Hematopoietic multipotent progenitor cell treated with erythropoietin and hydrocortisone succinate and interleukin-3 and kit ligand, for 17 days (in vitro differentiated cells): ENCODE measurements at places on chromosomes 13 and 19.

- DNase-seq = no peak
Measured at GRCh38 chr13:102680842-102681740, 13.8 kb downstream of the METTL21C start.

DNA sequence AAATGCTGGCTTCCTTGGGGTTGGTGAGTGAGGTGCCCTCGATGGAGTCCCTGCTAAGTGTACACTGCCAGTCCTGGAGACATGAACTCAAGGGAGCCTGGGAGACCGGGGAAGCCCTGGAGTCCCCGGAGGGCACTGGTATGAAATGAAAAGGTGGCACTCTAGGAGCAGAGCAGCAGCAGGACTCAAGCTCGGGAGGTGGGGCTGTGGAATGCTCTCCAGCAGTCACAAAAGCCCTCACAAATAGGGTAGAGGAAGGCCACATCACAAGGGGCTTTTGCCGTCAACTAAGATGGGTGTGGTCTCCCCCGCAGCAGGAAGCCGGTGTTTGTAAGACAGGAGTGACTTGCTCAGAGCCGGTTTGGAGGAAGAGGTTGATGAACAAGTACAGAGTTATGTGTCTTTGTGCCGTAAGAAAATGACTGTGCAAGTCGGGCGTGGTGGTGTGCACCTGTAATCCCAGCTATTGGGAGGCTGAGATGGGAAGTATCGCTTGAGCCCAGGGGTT, 19.3 kb downstream of the CCNE1 start:
- DNase-seq = no peak

GRCh38 chr13:37576601-37577000, 22.0 kb downstream of the POSTN start:
- DNase-seq = no peak

GRCh38 chr19:401866-402511, 7.0 kb downstream of the C2CD4C start:
- DNase-seq = no peak

DNA sequence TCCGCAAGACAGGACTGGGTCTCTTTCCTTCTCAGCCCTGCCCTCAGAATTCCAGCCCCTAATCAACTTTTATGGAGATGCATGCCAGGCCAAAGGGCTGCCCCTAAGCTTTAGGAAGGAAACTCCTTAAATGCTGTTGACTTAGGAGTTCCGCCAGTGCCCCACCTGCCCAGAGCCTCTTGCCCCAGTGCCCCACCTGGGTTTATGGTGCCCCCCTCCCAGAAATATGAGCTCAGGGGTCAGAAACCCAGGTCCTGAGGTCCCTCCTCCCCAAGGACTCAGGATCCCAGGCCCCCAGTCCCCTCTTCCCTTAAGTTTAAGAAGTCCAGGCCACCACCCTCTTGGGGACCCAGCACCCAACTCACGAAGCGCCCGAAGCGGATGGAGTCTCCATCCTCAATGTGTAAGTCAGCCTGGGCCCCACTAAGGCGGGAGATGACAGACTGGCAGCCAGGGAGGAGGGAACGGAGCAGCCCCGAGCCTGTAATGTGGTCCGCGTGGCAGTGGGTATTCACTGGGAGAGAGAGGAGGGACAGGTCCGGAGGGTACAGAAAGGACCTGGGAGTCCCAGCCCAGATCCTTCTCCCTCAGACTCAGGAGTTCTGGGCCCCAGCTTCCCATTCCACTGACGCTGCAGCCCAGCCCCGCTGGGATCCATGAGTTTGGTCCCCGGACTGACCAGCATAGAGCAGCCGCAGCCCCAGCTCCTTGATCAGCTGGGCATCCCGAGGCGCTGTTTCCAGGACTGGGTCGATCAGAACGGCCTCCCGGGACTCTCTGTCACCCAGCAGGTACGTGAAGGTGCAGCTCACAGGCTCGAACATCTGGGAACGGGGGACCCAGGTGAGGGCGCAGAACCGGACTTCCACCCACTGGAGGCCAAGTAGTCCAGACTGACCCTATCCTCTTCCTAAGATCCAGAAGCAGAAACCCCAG, 897 bp downstream of the ETHE1 start:
- no peak for DNase-seq

- DNase-seq = no peak
Measured at GRCh38 chr13:39602614-39603366, at the start of gene LHFPL6. Gene LHFPL6, minus strand, starts transcription at chr13:39603193.

DNA sequence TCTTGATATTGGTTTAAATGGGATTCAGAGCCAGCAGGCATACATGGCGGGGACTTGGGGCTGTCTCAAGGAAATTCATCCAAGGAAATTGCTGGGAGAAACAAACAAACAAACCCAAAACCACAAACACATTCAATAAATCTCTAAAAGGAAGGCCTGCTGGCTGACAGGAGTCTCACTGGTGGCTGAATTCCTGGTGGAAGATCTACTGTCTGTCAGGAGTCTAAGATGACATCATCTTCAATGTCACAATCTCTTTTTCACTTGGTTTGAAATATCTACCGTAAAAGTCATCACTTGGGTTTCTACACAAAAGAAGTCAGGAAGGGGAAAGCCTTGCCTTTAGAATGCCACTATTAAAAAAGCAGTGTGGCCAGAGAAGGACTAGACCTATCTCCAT, 87.9 kb downstream of the KLF5 start:
- no peak for DNase-seq

DNA sequence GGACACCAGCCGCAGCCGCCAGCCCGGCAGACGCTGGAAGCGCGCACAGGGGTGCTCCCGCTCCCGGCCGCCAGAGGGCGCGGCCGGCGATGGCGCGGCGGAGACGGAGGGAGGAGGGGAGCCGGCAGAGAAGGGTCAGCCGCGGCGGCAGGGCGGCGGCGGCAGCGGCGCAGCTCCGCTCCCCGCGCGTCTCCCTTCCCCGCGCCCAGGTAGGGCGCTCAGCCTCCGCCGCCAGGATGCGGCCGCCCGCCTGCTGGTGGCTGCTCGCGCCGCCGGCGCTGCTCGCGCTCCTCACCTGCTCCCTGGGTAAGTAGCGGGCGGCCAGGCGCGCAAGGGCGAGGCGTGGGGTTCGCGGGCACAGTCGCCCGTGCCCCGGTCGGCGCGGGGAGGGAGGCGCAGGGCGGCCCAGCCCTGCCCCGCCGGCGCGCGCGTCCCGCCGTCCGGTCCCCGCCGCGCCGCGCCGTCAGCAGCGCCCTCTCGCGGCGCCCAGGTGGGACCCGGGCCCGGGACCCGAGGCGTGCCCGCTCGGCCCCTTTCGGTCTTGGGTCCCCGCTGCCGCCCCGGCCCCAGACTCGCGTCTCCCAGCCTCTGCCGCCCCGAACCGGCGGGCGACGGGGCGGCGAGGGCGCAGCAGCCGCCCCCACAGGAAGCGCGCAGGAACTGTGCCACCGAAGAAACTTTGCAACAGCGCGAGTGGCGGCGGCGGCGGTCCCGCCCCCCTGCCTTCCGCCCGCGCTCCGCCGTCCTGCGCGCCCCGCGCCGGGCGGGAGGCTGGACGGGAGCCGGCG, at the start of gene B3GLCT:
Gene B3GLCT, plus strand, starts transcription at position 127 of the 788 bp plus-strand sequence. Its CDS starts 110 bp downstream, at position 237.
- peak; percentile 90 for DNase-seq

DNA sequence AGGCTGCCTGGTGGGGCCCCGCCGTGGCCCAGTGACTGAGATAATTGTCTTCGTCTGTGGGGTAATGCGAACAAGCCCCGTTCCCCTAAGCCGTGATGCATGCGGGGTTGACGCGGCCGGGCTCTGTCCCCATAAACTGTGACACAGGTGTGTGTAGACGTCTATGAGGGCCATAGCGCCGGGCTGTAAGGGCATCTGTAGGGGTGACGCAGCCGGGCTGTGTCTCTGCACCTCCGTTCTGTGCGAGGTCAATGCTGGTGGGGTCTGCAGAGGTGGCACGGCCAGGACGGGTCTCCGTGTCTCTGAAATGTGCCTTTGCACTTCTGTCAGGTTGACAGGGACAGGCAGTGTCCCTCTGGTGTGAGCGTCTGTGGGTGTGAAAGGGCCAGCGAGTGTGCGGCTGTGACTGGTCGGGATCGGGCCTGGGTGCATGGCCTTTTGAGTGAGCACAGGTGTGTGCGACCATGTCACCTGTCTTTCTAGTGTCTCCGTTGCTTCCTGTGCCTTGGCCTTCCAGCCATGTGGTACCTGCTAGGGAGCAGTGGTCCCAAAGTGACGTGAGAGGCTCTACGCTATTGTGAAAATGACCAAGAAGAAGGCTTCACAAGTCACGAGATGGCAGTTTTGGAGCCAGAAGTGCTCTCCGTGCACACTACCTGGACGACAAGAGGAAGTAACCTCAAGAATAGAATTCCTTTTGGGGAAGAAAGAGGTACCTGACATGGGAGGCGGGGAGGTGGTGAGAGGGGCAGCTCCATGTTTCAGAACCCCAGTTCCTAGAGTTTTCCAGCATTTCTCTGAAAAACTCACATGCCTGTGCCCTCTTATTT, 16.4 kb upstream of the ZNF331 start:
- no peak for DNase-seq

DNA sequence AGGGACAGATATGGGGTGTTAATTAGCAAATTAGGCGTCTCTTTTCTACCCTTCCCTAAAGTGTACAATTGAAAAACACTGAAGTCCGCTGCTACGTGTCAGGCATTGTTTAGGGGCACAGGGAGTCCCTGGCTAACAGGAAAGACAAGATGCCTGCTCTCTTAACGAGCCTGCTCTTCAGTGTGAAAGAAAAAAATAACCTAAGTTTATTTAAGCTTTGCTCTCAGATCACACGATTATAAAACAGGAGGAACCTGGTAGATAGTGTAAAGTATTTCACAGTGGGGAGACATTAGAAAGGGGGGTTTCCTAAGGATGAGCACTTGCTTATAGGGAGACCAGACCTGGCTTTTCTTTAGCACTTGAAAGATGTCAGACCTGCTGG, 38.7 kb downstream of the IGFL2 start:
- DNase-seq = no peak

DNA sequence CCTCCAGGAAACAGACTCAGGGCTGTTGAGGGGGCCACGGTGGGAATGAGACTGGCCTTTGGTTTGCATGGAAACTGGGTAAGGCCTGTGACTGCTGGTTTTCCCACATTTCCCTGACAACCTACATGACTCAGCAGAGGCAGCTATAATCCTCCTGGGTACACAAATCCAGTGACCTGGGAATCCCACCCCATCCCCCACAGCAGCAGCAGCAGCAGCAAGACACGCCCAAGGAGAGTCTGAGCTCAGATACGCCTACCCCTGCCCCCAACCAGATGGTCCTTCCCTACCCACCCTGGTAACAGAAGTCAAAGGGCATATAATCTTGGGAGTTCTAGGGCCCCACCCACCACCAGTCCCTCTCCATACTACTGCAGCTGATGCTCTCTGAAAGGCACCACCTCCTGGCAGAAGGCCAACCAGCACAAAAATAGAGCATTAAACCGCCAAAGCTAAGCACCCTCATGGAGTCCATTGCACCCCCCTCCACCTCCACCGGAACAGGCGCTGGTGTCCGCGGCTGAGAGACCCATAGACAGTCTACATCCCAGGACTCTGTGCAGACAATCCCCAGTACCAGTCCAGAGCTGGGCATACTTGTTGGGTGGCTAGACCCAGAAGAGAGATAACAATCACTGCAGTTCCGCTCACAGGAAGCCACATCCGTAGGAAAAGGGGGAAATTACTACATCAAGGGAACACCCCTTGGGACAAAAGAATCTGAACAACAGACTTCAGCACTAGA, 237.2 kb upstream of the SPRY2 start:
- DNase-seq = no peak

DNA sequence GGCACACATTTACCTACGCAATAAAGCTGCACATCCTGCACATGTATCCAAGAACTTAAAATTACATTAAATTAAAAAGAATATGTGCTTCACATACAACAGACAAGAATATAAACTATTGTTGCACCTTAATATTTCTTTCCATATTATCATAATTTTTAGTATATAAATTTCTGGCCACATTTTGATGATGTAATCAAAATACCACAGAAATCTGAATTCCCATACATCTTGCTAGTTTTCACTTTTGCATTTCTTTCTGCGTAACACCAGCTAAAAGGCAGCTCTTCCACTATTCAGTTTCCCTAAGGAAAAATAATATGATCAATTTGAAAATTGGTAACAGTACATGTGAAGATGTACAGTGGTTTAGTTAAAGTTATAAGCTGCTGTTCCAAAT, 42.6 kb downstream of the FGF14 start:
- DNase-seq = no peak

DNA sequence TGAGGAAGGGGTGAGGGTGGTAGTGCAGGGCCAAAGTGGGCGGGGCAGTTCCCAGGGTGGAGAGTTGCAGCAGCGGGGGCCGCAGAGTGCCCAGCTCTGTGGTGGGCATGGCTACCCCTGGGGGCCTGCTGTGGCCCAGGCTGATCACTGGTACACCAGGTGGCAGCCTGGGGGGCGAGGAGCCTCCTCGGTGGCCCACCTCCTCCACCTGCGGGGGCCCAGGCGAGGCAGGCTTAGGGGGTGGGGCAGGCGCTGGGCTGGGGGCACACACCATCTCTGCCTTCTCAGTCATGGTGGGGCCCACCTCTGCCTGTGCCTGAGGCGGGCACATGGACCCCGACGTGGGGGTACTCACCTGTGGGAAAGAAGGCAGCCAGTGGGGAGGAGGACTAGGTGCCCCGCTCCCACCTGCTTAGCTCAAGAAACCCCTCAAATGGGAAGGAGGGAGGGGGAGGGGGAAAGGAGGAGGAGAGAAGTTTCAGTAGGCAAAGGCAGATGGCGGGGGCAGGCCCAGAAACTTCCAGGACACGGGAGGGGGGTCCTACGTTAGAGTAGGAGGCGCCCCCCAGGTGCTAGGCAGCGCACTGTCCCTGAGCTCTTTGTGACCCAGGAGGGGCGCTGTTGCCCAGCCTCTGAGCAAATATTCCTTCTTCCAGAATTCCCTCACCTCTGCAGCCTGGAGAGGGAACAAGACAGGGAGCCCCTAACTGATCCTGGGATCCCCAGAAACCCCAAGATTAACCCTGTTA, 1.6 kb downstream of the LYL1 start:
- peak; percentile 82 for DNase-seq

DNA sequence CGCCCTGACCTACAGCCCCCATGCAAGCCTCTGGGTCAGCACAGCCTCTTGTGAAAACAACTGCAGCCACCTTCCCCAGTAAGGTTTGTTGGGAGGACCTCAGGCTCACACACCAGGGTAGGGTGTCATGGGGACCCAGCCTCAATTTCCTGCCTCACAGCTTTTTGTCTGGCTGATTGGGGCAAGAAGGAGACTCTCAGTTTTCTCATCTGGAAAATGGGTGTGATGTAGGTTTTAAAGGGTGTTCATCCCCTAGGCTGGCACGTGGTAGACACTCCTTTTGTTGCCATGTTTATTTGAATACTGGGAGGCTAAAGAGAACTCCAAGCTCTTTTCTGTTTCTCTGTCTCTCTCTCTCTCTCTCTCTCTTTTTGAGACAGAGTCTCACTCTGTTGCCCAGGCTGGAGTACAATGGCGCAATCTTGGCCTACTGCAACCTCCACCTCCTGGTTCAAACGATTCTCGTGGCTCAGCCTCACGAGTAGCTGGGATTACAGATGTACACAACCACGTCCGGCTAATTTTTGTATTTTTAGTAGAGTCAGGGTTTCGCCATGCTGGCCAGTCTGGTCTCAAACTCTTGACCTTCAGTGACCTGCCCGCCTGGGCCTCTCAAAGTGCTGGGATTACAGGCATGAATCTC, 18.2 kb upstream of the PLAUR start:
- DNase-seq = no peak

GRCh38 chr13:70386919-70387318, 278.7 kb upstream of the KLHL1 start:
- DNase-seq = no peak

- no peak for DNase-seq
Measured at GRCh38 chr19:50418176-50419021, at the start of gene SPIB. Gene SPIB, plus strand, starts transcription at chr19:50418938. Its CDS starts 25 bp downstream, at chr19:50418963.

GRCh38 chr13:105863300-105863920, 672.1 kb downstream of the EFNB2 start:
- DNase-seq = no peak

- DNase-seq = no peak
Measured at GRCh38 chr19:10518444-10519361, 1.5 kb upstream of the S1PR5 start.
